T-helper 17 cell (primary cell): ENCODE measurements at places on chromosomes 4 and X.

- no peak for DNase-seq
These were observed 15.5 kb downstream of the CCNQ start for GRCh38 chrX:153583433-153583832.

GRCh38 chr4:135357091-135357490, 1155.5 kb upstream of the PABPC4L start:
- DNase-seq = no peak

GRCh38 chrX:154459832-154460231, 1.8 kb downstream of the PLXNA3 start:
- DNase-seq = no peak

DNA sequence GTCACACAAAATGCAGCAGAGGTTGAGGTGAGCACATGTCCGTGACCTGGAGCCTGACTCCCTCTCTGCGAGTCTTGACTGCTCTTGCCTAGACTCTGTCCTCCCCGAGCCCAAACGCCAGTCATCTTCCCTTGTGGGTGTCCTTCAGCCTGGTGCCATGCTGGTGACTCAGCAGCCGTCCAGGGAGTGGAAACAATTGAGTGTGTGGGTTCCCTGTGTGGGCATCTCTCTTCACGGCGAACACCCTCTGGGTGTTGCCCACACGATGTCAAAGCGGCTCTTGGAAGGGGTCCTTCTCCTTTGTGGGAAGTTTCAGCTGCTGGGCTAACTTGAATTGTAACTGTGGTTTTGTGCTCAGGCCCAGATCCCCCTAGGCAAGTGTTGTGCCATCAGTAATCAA, 17.5 kb upstream of the MSANTD1 start:
- DNase-seq = no peak
